Smooth muscle cell of bladder (primary cell): ENCODE measurements at places on chromosomes 2 and 18. TPM values are rescaled to one million over a fixed set of nuclear protein-coding genes. Genes with fewer than 3 reads are reported as not detected.

Gene SGPP2
- total RNA-seq: not detected in 2 replicates

Gene FSHR
- not detected in 2 replicates for total RNA-seq

Gene FZD7
- total RNA-seq: 68.4 and 109 TPM in 2 replicates

Gene KCNG2
- total RNA-seq: 1.3 and 4.7 TPM in 2 replicates

Gene SPEG
- total RNA-seq: 3.7 and 9.8 TPM in 2 replicates

Gene IL36B
- not detected in 2 replicates for total RNA-seq

Gene IL37
- total RNA-seq: not detected in 2 replicates

Gene PER2
- total RNA-seq: 2.0 and 2.8 TPM in 2 replicates

Gene CNGA3
- total RNA-seq: under 0.01 TPM in 1 of 2 replicates, not detected in the other

Gene CYBRD1
- 195 and 340 TPM in 2 replicates for total RNA-seq

Gene SERPINB3
- 0.28 TPM in 1 of 2 replicates, not detected in the other for total RNA-seq

Gene NPAS2
- 4.8 and 5.8 TPM in 2 replicates for total RNA-seq

Gene CXCR2
- total RNA-seq: not detected in 2 replicates

Gene MOGAT1
- not detected in 2 replicates for total RNA-seq

Gene C2orf66
- total RNA-seq: not detected in 2 replicates

Gene SS18
- 72.8 and 87.3 TPM in 2 replicates for total RNA-seq

Gene UBE2F
- 46.4 and 47.9 TPM in 2 replicates for total RNA-seq

Gene POTEC
- under 0.01 TPM in 1 of 2 replicates, not detected in the other for total RNA-seq

Gene KIF5C
- total RNA-seq: under 0.01 and 0.09 TPM in 2 replicates

Gene C2orf78
- not detected in 2 replicates for total RNA-seq

Gene HNMT
- 84.5 and 172 TPM in 2 replicates for total RNA-seq

Gene REG3A
- total RNA-seq: not detected in 2 replicates

Gene CRYBA2
- total RNA-seq: not detected in 2 replicates

Gene G6PC2
- not detected in 2 replicates for total RNA-seq

Gene GRB14
- 0.71 and 1.5 TPM in 2 replicates for total RNA-seq
